Esophagus squamous epithelium (tissue), 5 donors: ENCODE measurements at places on chromosomes 6 and 20.
A peak's percentile ranks its signal among the peaks of the same experiment; 100 is the strongest.

GRCh38 chr20:50347284-50348063, 156.8 kb downstream of the CEBPB start:
- no peak for DNase-seq

DNA sequence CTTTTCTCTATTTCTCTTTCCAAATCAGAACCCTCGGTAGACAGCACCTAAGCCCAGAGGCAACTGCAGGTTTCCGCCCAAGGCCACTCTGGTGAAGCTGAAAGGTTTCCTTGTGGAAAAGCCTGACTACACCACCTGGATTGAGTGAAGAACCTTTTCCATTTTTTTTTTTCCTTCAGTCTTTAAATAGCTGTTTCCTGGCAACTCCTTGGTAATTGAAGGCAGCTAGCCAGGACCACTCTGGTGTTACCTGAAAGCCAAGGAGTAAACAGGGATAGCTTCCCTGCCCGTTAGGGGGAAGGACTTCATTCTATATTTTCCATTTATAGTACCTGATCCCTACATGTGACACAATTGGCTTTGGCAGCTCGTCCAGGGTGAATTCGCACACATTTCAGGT, 1238.4 kb downstream of the GRIK2 start:
- no peak for DNase-seq

- DNase-seq: no peak
Observed at GRCh38 chr20:52031563-52032303, 159.8 kb downstream of the ZFP64 start.

- no peak for DNase-seq
Observed at GRCh38 chr20:37729452-37729851, 35.6 kb downstream of the CTNNBL1 start.

GRCh38 chr20:57844626-57845596, 135.1 kb upstream of the PMEPA1 start:
- DNase-seq: no peak

GRCh38 chr20:36855241-36855657, 20.7 kb upstream of the TLDC2 start:
- no peak for DNase-seq

GRCh38 chr6:7562769-7563168, 21.3 kb downstream of the DSP start:
- DNase-seq: no peak

DNA sequence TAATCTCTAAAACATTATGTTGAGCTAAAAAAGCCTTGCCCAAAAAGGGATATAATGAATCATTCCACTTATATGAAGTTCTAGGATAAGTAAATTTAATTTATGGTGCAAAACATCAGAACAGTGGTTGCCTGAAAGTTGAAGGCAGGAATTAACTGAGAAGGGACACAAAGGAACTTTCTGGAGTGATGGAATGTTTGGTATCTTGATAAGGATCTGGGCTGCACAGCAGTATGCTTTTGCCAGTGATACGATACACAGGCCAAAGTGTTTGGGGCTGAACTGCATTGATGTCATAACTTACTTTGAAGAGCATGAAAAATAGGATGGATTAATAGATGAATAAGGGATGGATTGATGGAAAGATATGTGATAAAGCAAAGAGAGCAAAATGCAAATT, 146.1 kb upstream of the LRFN2 start:
- no peak for DNase-seq

GRCh38 chr6:42390228-42390934, 61.3 kb downstream of the TRERF1 start:
- DNase-seq: no peak

DNA sequence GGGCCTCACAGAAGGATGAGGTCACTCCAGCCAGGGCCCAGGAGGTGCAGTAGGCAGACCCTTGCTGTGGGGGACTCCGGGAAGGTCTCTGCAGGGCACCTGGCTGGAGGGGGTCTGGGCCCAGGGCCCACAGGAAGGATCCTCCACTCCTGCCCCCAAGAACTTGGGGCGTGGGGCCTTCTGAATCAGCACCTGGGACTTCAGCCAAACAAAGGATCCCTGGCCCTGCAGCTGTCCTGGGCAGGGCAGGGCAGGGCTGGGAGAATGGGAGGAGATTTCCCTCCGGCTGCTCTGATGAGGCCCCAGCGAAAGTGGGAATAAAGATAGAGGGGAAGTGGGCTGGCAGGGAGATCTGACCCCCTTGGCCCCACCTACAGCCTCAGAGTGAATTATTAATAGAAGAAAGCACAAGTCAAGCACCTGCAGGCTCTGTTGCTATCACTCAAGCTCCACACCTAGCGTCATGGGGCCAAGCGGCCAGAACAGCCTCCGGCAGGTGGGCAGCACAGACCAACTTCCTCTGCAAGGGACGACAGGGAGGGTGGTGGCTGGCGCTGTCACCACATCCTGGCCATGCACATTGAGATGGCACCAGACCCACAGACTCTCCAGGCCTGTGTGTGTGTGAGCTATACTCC, 61.6 kb upstream of the MRPS10 start:
- DNase-seq: no peak

DNA sequence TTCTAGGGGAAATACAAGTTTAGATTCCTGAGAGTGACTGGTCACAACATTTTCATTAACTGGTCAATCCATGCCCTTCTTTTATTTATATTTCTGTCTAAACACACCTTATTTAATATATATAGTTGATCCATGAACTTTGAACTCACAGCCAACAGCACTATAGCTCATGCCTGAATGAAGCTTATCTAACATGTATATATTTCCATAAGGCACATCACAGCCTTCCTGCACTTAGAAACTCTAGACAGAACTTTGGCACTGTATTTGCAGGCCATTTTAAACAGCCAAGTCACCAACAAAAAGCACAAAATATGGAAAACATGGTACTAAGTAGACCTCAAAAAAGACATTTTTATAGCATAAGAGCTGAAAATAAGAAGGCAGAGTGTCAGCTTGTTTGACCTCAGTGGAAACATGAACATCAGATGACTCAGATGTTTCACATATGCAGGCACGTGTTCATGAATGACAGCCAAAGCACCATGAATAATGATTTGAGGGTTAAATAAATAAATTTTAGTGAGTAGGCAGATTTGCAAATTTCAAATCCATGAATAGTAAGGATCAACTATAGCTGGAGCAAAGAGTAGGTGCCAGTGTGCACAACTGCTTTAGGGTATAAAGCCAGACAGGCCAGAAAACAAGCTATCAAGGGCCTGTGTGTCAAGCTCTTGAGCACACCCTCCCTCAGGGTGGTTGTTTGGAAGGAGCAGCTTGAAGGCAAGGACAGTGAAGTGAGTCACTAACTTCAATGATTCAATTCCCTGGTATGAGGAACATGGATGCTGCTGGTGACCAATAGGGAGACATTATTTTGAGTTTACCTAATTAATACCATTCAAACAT, 88.9 kb upstream of the NT5E start:
- no peak for DNase-seq

GRCh38 chr6:35778437-35778836, 2.0 kb downstream of the CLPSL2 start:
- DNase-seq: no peak

DNA sequence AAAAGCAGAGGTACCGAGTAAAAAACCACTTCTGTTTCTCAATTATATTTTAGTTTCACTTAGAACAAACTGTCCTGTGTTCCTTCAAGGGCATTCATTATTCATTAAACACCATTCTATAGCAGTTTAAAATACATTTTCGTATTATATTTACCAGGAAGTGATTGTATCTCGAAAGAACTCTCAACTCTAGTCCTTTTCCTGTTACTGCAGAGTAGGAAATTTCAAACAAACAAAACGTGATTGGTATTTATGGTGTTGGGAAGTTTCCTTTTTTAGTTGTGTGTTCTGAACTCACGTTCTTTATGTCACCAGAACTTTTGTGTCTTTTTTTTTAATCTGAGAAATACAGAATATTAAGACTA, 139.5 kb upstream of the BTBD3 start:
- DNase-seq: no peak

- DNase-seq: no peak
Observed at GRCh38 chr6:114327074-114327473, 15.7 kb downstream of the HS3ST5 start.

GRCh38 chr6:27584326-27584725, 111.4 kb upstream of the ZNF184 start:
- no peak for DNase-seq

GRCh38 chr20:61750093-61750492, 315.6 kb downstream of the TAF4 start:
- DNase-seq: no peak

DNA sequence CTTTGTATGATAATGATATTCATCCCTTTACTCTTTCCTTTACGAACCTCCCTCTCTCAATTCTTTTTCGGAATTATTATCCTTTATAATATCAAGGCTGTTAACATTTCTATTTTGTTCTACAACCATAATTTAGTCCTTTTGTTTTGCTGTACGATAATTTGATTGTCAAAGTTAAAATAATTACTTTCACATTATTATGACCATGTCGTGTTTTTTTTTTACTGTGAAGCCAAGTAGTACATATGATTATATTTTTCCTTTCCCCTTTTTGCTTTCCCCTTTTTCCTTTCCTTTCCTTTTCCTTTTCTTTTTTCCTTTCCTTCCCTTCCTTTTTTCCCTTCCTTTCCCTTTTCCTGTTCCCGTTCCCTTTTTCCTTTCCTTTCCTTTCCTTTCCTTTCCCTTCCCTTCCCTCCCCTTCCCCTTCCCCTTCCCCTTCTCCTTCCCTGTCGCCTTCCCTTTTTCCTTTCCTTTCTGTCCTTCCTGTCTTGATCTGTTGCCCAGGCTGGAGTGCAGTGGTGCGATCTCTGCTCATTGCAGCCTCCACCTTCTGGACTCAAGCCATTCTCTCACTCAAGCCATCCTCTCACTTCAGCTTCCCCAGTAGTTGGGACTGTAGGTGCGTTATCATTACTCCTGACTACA, 19.5 kb downstream of the CD2AP start:
- DNase-seq: no peak

- no peak for DNase-seq
Observed at GRCh38 chr20:41094353-41095055, 42.8 kb upstream of the PLCG1 start.

- no peak for DNase-seq
Observed at GRCh38 chr20:53853111-53853713, 217.2 kb downstream of the BCAS1 start.

DNA sequence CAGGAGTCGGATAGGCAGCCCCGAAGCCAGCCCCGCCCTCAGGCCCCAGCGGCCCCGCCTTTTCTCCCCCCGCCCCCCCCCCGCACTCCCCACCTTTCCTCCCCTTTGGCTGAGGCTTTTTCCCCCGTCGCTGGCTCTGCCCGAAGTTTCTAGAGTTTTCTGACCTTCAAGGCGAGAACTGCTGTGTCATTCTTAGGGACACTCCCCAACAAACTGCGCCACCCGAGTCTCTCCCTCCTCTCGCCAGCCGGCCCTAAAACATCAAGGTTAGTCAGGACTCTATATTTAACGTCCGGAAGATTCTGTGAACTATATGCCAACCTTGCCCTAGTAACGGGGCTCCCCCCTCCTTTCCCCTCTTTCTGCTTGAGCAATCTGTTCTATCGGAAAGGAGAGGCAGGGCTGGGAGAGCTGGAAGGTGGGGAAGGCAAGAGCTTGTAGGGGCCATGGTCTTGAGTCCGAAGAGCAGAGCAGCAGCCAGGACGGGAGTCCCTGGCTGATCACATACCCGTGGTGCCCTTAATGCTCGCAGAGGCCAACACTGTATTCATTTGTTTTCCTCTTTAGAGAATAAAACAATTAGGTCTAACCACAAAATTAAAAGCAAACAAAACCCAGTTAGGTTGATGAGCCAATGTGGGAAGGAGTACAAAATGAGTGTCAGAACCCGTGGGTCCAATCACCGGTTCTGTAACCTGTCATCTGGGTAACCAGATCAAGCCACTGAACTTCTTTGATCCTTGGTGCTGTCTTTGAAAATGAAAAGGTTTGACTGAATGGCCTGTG, 5.3 kb upstream of the HSPA1B start:
- DNase-seq: peak; percentile 25

DNA sequence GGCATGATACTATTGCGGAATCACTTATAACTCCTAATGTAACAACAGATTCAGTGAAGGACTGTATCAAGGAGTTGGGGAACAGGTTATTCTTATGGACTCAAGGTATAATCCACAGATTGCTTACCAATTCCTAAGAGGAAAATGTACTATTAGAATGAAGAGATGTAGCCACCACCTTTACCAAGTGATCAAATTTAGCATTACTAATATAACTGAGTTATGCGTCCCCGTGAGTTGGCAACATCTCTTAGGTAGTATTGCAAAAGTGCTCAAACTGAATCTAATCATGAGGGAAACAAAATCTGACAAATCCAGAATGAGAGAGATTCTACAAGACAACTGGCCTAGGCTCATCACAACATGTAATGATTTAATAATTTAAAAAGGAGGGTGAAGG, 777 bp upstream of the SNRNP48 start:
- DNase-seq: no peak

DNA sequence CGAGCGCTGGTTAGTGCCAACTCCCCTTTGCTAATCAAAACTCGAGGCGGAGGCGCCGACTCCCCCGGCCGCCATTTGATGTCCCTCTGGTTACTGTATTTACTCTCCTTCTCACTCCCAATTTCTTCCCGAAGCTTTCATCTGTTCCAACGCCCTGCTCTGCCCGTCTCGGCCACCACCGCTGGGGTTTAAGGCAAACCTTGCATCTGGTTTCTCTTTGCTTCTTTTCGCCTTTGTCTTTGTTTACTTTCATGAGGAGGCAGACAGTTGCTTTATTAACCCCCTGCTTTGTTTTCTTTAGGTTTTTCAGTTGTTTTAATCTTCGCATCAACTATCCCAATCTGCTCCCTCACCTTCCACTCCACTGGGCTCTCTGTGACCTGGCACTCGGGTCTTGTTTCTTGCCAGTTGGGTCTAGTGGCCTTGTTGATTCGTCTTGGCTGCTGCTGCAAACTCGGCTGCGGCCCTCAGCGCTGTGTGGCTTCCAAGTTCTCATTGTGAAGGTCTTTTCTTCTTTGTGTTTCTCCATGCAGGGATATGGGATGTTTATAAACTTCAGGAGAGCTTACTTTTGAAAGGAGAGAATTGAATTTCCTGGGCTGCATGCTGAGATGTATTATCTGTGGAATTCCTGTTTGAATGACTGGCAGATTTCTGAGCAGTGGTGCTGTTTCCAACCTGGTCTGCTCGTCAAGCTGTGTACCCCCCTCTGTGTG, 155.1 kb downstream of the CDC5L start:
- DNase-seq: no peak

- no peak for DNase-seq
Observed at GRCh38 chr20:25309395-25310267, 61.7 kb downstream of the PYGB start.

DNA sequence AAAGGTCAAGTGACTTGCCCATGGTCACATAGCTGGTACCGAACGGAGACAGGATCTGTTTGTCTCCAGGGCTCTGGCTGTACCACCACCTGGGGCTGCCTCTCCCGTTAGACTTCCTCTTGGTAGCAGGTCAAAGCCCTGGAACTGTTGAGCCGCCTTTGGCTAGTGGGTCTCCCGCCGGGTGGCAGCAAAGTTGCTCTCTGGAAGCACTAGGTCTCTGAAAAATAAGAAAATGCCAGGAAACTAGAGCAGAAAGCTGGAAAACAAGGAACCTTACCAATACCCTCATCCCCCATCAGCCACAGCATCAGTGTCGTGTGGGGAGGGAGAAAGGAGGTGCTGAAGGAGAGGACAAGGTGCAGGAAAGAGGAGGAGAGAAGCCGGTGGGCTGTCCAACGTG, 291.0 kb upstream of the SUPT3H start:
- DNase-seq: no peak

GRCh38 chr20:47129306-47129705, 227.2 kb downstream of the ZMYND8 start:
- DNase-seq: no peak
